ENCODE measurements at places on chromosomes 16 and 17.

DNA sequence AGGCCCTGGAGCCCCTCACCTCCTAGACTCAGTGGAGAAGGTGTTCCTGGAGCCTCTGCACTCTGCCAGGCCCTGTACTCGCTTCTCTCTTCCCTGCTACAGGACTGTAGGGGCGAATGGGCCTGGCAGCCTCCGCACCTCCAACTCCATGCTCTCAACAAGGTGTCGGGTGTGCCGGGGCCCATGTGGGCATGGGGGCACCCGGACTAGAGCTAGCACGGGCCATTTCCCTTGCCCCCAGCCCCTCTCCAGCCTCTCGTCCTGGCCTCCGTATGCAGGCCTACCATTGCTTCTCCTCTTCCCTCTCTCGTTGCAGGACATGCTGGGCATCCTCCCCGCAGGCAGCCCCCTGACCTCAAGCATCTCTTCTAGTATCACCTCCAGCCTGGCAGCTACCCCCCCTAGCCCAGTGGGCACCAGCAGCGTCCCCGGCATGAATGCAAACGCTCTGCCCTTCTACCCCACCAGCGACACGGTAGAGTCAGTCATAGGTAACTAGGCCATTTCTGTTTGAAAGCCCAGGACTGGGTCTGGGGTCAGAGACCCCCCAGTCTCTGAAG lies 25.8 kb downstream of the UNC13D start:
- DNase-seq, result no peak

- DNase-seq, result no peak
These were observed 28.6 kb downstream of the COG7 start for GRCh38 chr16:23424292-23424958.

DNA sequence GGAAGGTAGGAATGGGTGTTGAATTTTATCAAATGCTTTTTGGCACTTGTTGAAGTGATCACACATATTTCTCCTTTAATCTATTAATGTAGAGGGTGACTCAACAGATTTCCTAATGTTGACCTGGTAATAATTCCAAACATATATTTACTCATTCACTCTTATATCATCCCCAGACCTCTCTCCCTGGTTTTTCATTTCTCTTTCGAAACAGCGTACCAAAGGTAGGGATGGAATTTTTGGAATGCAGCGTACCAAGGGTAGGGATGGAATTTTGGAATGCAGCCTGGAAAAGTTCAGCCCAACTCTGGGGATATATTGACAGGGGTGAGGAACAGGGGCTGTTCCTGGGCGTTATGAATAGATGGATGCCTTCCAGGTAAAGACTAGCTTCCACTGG lies 7.3 kb downstream of the KIF18B start:
- DNase-seq, result no peak

- no peak for DNase-seq
These were observed 16.0 kb upstream of the KRT222 start for GRCh38 chr17:40680998-40681397.

DNA sequence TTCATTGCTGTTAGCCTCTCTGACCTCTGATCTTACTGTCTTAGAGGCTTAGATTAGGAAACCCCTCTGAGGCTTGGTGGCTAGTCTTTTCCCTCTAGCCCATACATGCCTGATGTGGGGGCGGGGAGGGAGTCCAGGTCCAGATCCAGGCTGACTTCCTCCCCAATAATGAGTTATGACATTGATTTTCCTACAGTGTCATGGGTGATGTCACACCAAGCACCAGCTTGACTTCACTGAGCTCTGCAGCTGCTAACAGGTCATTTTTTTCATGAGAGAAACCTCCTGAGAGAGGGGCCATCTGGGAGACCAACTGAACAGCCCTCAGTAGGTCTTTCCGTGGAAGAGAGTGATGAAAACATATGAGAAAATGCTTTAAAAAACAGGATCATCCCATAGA lies 180.2 kb upstream of the N4BP1 start:
- no peak for DNase-seq

DNA sequence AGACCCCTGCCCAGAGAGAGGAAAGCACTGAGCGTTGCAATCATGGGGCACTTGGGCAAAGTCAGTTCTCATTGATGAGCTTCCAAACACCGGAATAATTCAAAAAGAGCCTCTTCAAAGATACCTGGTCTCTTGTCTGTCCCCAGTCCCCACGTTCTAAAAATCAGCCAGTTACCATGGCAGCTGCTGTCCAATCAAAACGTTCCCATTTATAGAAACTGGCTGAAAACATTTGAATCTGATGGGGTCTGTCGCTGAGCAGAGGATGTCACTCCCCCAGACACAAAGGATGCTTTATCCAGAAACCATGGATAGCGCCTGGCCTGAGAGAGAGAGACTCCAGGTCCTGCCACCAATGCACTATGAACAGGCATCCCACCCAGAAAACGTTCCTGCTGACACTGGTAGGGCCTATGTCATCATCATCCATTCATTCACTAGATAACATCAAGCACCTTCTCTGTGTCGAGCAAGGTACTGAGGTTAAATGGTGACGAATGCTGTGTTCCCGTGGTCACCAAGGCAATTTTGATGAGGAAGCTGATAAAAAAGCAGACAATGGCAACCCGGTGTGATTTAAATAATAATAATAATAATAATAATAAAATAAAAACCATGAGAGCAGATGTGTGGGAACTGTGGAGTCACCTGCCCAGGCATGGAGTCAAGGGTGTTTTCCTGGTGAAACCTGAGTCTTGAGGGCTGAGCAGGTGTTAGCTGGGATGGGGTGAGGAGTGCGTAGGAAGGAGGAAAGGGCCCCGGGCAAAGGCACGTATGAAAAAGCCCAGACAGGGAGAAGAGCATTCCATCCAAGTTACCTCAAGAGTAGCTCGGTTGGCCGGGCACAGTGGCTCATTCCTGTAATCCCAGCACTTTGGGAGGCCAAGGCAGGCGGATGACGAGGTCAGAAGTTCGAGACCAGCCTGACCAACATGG lies 19.0 kb upstream of the CALB2 start:
- DNase-seq, result no peak

GRCh38 chr16:55464375-55464774 lies 14.6 kb upstream of the MMP2 start:
- DNase-seq, result no peak

- no peak for DNase-seq
These were observed 83.9 kb downstream of the YPEL2 start for GRCh38 chr17:59415397-59415796.

DNA sequence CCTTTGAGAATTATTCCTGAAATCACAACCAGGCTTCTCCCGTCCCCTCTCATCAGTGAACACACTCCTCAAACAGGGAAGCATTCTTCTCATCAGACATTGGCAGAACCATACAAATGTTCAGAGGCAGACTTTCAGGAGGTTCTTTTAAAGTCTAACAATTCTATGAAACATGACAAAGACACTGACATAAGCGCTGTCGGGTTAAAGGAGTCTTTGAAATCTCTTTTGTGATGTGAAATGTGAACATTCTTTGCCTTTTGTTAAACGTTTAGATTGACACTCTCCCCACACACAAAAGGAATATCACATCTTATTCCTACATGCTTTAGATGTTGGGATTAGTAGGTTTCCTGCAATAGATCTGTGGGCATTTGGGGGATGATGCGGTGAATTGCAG lies 63.9 kb downstream of the NETO2 start:
- DNase-seq, result no peak

- DNase-seq, result peak; percentile 41
These were observed 9.8 kb downstream of the SLC16A3 start for GRCh38 chr17:82238472-82239201.

DNA sequence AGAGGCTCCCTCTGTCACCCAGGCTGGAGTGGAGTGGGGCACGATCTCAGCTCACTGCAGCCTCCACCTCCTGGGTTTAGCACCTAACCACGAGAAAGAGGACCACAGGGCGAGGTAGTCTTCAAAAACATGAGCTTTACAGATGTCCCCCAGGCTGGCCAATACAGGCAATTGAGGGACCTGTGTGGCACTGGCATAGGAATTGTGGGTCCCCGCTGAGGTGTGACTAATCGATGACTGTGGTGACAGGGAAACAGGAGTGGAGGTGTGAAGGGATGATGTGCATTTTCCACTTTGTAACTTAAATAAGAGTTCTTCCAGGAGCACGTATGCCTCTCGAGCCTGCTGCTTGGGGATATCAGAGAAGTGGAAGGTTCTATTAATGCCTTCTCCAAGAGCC lies 12.6 kb upstream of the ARHGAP17 start:
- DNase-seq, result no peak

DNA sequence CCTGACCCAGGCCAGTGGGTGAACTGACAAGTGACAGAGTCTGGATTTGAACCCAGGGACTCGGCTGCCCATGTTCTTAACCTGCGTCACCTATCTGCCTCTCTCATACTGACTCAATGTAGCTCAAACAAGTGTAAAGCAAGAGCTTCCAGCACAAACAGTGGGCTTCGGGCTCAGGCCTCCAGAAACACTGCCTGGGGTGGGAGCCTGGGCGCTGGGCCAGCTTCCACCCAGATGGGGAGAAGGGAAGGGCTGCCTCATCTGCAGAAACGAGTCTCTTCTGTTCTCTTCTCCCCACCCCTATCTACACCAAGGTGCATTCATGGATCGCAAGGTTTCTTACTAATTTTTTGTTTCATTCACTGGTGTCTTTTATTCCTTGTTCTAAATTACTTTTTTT lies 1.3 kb downstream of the CDRT4 start:
- DNase-seq, result no peak

DNA sequence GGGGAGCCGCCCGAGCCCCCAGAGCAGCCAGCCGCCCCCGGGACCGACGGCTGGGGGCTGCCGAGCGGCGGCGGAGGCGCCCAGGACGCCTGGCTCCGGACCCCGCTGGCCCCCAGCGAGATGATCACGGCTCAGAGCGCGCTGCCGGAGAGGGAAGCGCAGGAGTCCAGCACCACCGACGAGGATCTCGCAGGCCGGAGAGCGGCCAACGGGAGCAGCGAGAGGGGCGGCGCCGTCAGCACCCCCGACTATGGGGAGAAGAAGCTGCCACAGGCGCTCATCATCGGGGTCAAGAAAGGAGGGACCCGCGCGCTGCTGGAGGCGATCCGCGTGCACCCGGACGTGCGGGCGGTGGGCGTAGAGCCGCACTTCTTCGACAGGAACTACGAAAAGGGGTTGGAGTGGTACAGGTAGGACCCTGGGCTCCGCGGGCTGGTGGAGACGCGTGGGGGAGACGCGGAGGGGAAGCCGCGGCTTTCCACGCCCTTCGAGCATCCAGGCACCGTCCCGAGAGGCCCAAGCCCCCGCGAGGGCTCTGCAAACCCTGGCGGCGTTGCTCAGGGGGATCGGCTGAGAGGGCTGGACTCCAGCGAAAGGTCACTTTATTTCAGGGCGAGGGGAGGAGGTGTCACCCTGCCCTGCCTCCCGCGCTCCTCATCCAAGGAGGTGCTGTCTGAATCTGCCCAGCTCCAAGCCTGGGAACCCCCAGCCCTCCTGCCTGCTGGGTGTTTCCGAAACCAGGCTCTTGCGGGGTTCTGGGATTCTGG lies 1.2 kb downstream of the HS3ST4 start:
- no peak for DNase-seq

DNA sequence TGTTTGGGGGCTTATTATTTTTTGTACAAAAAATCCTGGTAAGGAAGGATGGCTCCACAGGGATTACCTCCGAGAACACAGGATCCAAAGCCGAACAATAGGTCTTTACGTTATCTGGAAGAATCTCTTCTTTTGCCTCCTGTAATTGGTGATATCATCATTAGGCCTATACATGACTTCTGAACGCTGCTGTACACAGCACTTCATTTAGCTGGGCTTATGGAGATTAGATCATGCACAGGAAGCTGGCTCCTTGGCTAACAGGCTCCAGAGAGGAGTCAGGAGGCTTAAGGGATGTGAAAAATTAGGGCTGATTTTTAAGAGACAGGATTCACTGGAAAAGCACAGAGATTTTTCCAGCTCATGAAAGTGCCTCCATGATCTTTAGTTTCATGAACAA lies 54.7 kb downstream of the TANGO6 start:
- DNase-seq, result no peak

DNA sequence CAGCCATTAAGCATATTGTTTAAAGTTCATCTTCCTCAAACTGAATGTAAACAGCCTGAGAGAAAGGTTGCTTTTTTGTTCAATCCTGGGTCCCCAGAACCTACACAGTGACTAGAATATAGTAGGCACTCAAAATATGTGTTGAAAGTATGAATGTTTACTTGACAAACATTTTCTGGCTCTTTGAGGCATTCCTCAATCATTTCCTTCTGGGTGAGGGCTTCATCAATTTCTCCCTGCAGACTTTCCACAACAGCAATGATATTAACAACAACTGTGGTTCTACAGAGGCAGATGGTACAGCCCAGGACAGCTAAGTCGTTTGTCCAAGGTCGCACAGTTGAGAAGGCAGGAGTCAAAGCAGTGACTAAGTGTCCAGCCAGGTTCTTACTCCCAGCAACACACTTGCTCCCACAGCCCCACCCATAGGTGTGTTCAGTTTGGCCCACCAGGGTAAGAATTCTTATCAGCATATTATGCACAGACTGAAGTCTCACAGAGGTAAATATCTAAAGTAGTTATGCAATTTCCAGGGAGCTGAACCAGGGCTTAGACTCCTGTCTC lies 61.1 kb downstream of the HS3ST3B1 start:
- DNase-seq, result no peak

GRCh38 chr17:42518046-42518754 lies 17.8 kb upstream of the NAGLU start:
- DNase-seq, result no peak

DNA sequence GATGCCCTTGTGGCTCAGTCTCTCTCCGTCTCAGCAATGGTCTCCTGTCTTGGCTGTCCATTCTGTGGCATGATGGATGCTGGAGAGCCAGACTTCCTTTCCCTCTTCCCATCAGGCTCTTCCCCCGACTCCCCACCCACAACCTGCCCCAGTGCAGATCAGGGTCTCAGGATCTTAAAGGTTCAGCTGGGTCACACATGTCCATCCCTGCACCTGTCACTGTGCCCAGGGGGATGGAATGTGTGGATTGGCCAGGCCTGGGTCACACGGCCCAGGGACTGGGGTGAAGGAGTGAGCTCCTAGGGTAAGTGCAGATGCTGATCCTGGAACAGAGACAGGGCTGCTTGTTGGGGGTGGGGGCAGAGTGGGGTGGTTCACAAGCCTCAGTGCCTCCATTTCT lies 23.0 kb downstream of the ADGRG5 start:
- DNase-seq, result no peak

DNA sequence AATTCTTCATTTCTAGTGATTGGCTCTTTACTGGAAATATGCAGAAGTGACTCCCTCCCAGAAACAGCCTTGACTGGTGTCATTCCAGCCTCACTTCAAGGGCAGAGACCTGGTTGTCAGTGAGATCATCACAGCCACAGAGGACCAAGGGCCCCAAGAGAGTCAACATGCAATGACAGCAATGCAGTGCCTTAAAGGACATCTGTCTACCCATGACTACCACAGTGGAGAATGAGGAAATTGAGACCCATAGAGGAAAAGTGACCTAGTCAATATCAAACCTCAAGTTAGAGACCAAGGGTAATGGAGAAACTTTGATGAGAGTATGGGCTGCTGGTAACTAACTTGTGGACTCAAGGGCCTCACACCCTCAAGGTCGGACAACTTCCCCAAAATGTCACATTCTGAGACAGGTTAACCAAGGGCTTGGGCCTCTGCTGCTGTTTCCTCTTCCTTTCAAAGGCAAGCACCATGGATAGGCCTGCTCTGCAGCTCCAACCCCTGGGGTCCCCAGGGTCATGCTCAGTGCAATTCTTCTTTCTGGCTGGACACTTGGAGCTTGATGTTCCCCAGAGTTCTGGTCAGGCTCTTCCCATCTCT lies 11.3 kb downstream of the NOG start:
- DNase-seq, result no peak
